ENCODE measurements at places on chromosomes 6 and 20.

DNA sequence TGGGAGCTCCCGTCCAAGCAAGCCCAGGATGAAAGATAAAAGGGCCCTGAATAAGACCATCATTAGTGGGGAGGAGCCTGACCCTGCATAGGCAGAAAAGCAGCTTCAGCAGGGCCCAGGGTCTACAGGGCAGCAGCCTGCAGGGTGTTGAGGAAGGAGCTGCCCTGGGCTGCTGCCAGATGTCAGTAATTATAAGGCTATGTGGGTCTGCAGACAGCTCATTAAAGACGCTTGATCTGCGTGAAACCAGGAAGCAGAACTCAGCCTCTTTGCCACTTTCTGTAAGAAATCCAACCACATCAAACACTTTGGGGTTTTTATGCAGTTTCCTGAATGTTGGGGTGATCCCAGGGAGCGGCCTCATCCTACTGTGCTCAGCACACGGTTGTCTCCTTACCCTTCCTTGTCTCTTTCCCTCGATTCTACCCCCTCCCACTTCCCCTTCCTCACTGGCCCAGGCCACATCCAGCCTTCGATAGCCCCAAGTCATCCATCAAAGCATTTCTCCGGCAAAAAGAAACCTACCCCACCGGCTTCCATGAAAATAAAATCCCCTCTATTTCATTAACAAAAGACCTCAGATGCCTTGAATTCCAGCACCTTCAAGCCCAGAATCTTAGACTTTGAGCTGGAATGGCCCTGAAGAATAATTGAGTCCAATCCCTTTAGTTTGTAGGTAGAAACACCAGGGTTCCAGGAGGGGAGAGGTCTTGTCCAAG lies 1.0 kb upstream of the TGM6 start:
- DNase-seq, result no peak

GRCh38 chr6:28462401-28462800 lies 19.1 kb upstream of the ZSCAN23 start:
- no peak for DNase-seq

- peak; percentile 62 for DNase-seq
These were observed 35.4 kb upstream of the PIM1 start for GRCh38 chr6:37134396-37135191.

DNA sequence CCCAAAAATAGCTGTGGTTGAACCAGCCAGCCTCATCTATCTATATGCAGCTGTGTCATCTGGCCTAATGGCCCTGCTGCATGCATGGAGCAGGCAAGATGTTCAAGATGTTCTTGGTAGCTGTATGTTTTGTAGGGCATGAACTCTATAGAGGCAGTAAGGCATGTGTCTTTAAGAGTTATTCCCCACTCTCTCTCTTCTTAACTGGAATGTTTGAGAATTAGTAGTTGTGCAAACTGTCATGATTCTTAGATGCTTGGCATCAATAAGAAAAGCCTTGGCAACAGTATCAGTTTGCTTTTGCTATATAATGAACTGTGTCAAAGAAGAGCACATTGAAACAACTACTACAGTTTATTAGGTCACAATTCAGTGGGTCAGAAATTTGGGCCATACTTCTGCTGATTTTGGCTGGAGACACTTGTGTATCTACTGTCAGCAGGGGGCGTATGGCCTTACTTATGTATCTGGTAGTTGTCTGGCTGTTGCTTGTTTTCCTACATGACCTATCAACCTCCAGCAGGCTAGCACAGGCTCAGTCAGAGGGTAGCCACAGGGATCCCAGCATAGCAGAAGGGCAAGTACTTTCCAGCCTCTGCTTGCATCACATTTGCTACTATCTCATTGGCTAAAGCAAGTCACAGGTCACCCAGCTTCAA lies 56.1 kb upstream of the LAMP5 start:
- DNase-seq, result no peak

DNA sequence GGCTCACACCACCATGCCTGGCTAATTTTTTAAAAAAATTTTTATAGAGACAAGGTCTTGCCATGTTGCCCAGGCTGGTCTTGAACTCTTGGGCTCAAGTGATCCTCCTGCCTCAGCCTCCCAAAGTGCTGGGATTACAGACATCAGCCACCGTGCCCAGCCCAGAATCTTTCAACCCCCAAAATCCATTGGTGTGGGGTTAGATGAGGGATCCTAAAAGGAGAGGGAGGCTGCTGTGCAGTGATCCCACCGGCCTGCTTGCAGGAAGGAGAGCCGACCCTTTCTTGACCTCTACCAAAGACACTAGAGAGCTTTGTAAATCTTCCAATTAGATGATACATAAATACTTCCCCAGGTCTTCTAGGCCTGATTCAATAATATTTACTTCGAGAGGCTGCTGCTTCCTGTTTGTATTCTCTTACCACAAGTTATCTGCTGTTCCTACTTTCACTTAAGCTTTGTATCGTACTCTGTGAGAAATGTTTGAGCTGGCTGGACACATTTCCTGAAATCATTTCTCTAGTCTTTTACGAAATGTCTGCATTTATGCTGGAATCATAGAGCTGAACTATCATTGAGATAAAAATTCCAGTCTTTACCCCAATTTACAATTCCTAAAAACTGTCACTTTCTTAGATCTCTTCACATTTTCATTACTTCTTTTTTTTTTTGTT lies 49.3 kb upstream of the IER3 start:
- no peak for DNase-seq

- DNase-seq, result no peak
These were observed 3.0 kb downstream of the PIM1 start for GRCh38 chr6:37172912-37173492.

DNA sequence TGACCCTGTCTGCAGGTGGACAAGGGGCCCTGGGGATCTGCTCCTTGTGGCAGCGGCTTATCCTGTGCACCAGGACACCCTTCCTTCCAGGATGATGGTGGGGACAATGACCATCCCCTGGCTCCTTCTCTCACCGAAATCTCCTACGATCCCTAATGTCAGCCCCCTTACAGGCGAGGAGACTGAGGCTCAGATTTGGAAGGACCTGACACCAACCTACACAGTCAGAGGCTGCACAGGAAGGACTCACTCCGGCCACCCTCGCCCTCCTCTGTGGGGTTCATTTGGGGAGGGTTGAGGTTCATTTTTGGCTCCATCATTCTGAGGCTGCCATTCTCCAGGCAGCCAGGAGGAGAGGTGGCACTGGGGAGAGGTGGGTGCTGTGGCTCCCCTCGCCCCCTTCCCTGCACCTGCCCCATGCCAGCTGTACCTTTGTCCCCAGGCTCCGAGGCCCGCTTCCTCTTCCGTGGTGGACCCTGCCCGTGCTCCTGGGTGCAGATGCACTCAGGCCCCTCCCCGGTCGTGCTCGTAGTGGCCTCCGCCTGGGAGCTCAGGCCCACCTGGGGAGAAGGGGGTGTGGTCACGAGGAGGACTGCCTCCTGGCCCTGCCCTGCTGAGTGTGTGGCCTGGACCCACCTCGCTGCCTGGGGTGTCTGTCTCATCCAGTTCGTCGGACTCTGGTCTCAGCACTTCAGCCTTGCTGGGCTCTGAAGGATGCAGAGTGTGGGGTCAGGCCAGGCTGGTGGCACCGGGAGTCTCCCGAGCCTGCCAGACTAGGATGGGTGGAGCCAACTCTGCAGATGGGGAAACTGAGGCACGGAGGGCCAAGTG lies 5.3 kb upstream of the CABLES2 start:
- peak; percentile 98 for DNase-seq

DNA sequence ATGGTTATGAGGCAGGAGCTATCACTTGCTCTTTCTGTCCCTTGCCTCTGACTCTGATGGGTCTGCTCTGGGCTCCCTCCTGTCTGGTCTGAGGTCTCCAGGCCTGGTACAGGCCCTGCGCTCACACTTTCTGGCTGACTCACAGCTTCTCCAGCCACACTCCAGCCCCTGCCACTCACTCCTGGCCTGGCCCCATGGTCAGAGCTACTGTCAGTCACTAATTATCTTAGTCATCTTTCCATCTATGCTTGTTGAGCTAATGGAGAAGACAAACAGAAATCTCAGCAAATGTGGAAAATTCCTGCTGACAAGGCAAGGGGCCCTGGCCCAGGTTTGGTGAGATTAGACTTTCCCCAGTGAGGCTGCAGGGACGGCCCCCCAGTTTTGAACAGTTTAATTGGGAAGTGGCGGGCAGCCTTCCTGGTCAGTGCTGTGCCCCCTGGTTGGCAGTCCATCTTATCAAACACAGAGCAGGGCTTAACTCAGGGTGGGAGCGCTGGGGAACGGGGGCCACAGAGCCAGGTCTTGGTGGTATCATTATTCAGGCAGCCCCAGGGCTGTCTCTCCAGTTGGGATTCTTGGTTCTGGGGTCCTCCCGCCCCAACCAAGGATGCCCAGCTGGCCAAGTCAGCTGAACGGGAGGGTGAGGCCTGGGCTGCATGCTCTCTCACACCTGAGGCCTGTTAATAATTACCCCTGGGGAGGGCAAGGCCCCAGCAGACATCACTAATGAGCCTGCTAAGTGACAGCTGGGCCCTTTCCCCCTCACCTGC lies 63.4 kb downstream of the VEGFA start:
- DNase-seq, result peak; percentile 85

- DNase-seq, result no peak
These were observed 43.0 kb upstream of the HLA-E start for GRCh38 chr6:30446259-30446658.

DNA sequence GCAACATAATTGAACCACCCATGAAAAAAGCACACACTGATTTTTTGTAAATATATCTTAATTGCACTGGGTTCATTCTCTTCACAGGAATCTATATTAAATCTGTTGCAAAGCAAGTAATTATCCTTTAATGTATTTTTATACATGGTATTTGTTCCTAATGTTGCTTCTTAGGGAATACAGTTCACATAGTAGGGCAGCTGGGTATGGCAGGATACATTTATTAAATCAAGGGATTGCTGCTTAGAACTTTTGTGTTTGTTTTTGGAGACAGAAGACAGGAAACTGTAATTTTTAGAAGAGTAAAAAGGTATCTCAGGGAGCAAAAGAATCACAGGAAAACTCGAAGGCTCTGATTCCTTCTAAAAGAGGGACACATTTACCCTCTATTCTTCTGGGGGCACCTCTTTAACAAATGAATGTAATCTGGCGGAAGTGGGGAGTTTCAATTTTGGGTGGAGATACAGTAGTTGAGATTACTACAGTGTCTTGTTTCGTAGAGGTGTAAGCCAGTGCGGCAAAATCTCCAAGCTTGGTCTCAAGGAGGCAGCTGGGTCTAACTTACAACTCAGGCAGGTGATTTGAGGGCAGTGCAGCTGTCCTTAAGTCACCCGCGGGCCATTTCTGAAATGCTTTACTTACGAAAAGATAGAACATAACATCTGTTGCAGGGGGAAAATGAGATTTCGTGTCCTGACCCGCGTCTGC lies 812 bp upstream of the SMIM13 start:
- no peak for DNase-seq

DNA sequence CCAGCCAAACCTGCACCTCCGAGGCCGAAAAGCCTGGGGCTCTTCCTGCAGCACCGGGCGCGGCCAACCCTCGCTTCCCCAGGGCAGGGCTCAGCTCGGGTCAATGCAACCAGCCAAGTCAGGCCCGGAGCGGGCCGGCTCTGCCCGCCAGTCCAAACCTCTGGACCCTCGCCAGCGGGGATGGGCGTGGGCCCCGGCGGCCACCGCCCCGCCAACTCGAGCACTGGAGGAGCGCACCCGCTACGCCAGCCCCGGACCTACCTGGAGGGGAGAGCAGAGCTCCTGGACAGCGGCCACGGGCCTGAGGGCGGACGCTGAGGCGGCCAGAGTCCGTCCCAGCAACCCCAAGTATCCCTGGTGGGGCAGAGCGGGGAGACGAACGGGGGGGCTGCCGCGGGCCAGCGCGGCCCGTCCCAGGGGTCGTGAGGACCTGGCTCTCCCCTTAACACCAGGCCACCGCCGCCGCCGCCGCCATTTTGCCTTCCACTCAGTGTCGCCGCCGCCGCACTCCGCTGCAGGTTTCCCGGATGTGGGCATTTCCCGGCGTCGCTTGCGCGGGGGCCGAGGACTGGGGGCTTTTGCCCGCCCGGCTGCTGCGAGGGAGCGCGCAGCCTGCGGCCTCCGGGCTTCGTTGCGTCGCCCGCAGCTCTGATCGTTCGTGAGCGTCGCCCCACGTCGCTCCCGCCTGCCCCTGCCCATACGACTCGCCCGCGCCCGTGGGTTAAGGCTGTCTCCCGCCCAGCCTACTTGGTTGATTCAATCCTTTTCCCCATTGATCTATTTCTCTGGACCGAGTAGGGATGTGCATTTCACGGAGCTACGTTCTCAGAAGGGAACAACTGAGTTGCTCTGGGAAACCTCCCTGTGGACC lies at the start of gene LATS1:
LATS1 (minus strand) TSS at position 514 of the 871 bp plus-strand sequence. CDS start 15,975 bp downstream, outside the sequence.
- peak; percentile 75 for DNase-seq

DNA sequence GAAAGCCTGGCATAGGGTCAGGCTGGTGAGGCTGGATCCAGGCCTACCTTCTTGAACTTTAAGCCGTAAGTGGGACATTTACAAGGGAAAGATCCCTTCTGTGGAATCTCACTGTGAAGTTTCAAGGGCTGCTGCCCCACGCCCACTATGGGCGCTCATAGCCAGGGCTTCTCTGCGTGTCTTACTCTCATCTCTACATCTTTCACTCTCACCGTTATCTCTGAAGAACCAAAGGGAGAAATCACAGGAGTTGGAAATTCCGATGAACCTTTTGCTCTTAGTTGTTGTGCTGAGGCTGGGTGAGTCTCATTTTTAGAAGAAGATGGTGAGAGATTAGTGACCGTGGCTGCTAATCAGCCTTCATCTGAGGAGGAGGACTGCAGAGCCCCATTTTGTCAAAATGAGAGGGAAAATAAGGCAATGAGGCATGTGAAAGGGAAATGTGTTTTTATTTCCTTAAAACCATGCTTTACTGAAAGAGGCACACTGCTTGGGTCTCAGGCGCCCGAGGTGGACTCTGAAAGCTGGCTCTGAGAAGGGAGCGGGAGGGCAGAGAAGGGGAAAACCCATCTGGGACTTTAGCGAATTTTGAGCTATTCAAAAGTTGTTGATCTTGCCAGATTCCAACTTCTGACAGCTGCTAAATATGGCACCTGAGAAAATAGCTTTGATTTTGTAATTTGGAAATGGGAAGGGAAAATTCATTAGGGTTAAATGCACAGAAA lies 301.5 kb downstream of the CLIC5 start:
- no peak for DNase-seq

- DNase-seq, result no peak
These were observed 684.6 kb upstream of the MARCKS start for GRCh38 chr6:113172531-113172966.

All from large intestine (tissue), 12 donors.